Stimulated activated CD8-positive, alpha-beta memory T cell treated with anti-CD3 and anti-CD28 coated beads, Interleukin-4, amount 100 ng/mL, for 1 hour (primary cell): ENCODE measurements at places on chromosomes 7 and 10.

DNA sequence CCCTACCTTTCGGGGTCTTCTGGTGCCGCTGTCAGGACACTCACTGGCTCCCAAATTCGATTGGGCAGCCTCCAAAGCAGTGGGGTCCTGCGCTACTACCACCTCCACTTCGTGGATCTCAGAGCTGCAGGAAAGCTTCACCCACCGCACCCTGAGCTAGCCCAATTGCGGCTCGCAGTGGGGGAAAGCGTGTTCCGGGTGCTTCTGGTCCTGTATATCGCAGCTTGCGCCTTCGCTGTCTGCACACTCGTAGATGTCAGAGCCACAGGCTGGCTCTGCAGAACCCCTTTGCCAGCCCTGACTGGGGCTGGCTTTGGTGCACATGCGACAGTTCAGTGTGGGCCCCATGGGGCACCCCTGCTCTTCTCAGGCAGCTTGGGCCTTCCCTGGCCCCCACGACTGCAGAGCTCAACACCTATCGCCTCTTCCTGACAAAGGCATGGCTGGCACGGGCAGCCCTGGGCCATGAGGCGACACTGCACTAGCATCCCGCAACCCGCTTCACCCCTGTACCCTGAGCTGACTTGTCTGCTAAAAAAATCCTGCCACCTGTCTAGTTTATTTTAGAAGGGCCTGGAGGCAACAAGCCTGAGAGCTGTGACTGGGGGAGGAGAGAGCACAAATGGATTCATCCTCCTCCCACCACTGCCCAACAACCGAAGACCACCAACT lies 78.7 kb upstream of the ABI1 start:
- no peak for DNase-seq

- no peak for DNase-seq
Measured at GRCh38 chr7:5574770-5575269, 151.2 kb upstream of the TNRC18 start.

- DNase-seq, result no peak
Measured at GRCh38 chr7:128904381-128905197, 5.9 kb downstream of the KCP start.

DNA sequence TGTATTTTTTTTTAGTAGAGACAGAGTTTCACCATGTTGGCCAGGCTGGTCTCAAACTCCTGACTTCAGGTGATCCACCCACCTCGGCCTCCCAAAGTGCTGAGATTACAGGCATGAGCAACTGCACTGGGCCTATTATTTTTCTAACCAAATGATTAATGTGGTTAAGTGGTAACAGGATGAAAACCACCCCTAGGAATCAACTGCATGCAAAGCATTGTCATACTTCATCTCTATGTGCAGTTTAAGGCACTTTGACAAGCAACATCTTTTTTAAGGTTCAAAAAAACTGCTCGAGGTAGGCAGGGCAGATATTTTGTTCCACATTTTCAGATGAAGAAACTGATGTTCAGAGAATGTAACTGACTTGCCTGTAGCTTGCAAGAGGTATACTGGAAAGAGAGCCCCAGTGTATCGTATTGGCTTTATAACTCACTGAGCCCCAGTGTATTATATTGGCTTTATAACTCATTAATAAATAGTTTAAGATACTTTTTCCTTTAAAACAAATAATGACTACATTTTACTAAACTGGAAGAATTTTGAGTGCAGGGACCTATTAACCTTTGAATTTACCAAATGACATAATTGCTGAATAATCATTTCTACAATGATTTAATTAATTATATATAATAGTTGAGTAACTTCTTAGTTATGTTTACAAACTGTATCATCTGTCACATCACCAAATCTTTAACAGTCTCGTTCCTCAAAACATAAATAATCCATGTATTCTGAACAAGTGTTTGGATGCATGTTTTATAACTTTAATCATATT lies 38.1 kb downstream of the RTKN2 start:
- no peak for DNase-seq

- DNase-seq, result no peak
Measured at GRCh38 chr10:67925449-67926005, 41.1 kb downstream of the SIRT1 start.

GRCh38 chr7:28747404-28747803 lies 210.7 kb downstream of the TRIL start:
- DNase-seq, result no peak

GRCh38 chr7:73663033-73663432 lies 4.6 kb upstream of the VPS37D start:
- DNase-seq, result no peak

DNA sequence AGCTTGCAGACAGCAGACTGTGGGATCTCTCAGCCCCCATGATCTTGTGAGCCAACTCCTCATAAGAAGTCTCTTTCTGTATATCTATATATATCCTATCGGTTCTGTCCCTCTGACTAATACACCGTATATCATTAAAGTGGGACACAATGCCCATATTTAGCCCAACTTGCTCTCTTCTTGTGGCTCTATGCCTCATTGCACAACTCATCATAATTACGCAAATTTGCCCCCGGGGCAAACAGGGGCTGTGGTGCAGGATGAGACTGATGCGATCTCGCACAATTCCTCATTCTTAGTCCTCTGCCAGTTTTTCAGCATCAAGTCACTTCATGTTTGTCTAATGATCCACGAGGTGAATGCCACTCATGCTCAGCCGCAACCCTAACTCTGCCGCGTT lies 183.2 kb downstream of the PRPF18 start:
- no peak for DNase-seq

GRCh38 chr7:35707422-35707821 lies 12.5 kb upstream of the HERPUD2 start:
- DNase-seq, result no peak

- no peak for DNase-seq
Measured at GRCh38 chr7:101832685-101833375, 15.4 kb downstream of the CUX1 start.

GRCh38 chr10:31853629-31854028 lies 75.0 kb downstream of the ARHGAP12 start:
- no peak for DNase-seq

- no peak for DNase-seq
Measured at GRCh38 chr10:12177642-12178041, 18.0 kb downstream of the NUDT5 start.

GRCh38 chr7:74360008-74360407 lies 70.8 kb downstream of the CLIP2 start:
- no peak for DNase-seq

DNA sequence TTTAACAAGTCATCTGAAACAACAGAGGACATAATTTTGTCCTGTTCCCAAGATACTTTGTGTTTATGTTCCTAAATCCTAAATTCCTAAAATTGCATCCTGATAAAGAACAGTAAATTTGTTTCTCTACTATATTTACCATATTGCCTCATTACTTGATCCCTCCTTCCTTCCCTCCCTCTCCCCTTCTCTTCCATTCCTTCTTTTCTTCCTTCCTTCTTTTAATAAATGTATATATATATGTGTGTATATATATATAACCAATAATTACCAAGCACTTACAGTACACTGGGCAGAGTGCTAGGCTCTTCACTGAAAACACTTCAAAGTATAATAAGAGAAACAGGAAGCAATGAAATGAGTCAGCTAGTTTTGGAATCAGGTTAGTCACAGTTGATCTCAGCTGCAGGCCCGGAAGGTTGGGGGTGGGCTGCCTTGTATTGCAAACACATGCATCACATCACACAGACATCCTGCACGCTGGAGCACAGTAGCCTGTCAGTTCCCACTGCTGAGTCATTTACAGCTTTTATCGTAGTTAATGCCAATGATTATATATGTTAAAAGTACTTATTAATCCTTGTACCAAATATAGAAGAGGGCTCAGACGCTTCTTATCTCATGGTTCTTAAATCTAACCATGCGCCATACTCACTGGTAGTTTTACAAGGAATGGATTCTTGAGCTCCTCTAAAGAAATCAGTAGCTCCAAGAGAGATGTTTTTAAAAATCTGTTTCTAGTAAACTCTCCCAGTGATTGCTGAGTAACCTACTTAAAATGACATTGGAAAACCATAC lies 551.7 kb downstream of the GRM8 start:
- DNase-seq, result no peak

DNA sequence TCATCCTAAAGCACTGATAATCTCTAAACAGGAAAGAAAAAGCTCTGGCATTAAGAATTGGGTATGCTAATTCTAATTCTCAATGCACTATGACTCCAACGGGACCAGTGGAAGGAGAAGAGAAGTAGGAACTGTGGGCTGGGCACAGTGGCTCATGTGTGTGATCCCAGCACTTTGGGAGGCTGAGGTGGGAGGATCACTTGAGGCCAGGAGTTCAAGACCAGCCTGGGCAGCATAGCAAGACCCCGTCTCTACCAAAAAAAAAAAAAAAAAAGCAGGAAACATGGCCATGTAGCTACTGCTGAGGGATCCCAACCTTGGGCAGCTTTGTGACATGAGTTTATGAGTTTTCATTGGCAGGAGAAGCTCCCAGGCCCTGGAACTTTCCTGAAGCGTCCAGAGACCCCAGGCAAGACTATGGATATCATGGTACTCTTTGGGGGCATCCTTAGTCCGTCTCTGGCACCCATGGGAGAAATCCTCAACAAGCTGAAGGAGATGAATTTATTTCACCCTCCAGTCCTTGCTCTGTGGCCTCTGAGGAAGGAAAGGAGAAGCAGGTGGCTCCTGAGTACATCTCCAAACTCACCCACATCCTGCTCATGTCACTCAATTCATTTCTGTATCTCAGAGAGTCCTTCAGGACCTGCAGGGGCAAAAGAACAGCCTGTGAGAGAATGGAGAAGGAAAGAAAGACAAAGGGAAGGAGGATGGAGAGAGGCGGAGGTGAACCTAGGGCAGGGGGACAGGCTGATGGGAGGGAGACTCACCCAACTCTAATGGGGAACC lies 99.5 kb downstream of the SPDYE5 start:
- DNase-seq, result no peak

GRCh38 chr7:29574659-29575058 lies 11.0 kb downstream of the PRR15 start:
- DNase-seq, result no peak

GRCh38 chr10:29615195-29615594 lies 19.6 kb downstream of the SVIL start:
- DNase-seq, result no peak

GRCh38 chr10:15690031-15690430 lies 29.7 kb downstream of the ITGA8 start:
- no peak for DNase-seq

DNA sequence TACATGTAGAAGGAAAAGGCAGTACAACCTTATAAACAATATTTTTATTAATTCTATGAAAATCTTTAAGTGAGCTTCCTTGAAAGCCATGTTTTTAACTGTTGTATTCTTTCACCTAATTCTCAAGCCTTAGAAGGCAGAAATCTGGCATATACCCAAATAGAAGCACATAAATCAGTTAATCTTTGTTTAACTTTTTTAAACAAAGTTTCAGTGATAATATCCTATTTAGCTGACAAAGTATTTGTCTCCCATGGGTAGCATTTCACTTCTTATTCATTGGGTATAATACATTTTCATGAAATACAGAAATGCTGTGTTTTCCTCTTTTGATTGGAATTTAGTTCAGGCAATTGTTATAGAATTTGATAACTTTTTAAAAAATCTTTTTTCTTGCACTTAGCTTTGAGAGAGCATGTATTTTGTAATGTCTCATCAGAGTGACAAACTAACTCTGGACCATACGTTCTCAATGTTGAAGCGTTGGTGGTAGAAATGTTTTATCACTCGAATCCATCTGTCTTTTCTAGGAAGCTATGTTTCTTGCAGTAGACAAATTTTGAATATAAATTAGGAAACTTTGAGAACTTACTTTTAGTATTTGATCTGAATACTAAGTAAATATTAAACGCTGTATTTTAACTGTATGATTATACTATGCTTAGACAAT lies 78.1 kb downstream of the CREM start:
- DNase-seq, result no peak

- DNase-seq, result no peak
Measured at GRCh38 chr7:107469929-107470328, at the start of gene GPR22. GPR22 (plus strand) TSS chr7:107470057; CDS start chr7:107474061, 4,004 bp downstream.

- no peak for DNase-seq
Measured at GRCh38 chr10:24926557-24926956, 25.8 kb downstream of the PRTFDC1 start.

DNA sequence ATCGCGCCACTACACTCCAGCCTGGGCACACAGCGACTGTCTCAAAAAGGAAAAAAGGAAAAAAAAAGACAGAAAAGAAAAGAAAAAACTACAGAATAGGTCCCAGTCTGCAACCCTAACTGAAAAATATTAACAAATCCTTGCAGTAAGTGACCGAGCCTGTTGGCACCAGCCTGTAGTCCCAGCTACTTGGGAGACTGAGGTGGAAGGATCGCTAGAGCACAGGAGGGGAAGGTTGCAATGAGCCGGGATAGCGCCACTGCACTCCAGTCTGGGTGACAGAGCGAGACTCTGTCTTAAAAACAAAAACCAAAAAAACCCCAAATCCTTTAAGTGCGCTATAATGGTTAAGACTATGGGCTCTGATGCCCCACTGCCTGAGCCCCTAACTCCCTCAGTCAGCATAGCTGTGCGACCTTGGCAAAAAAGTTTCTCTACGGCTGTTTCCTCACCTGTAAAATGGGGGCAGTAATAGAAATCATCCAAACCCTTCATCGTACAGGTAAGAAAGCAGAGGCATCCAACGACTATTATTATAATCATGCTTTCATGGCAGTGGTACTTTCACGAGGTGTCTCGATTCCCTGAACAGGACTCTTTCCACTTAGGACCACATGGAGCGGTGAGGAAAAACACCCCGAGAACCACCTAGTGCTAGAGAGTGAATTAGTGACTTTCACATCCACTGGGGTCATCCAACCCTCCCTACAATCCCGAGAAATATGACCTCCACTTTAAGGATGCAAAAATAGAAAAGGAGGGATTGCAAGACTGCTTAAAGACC lies 755 bp downstream of the TOMM7 start:
- DNase-seq, result no peak

DNA sequence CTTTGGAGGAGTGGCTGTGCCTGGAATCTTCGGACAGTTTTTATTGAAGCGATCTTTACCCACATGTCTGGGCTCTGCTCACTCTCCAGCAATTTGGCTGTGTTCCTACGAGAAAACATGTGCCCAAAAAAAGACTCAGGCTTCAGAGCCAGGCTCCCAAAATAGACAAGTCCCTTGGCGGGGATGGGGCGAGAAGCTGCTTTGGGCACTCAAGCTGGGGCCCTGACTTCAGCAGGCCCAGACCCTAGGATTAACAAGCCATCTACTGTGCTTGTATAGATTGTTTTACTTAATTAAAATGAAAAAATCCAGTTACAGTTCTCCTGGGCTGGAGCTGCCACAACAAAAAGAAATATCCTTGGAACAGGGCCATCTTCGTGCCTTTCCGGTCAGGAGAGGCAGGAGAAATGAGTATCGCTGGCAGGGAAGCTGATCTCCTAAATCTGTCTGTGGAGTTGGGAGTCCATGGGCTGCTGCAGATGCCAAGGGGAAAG lies 51.4 kb upstream of the PDCD4 start:
- no peak for DNase-seq
